ENCODE measurements at places on chromosomes 4 and X. TPM values are rescaled to one million over a fixed set of nuclear protein-coding genes. Genes with fewer than 3 reads are reported as not detected.

The AASDH gene
- 10.0 TPM for total RNA-seq

The PKD2 gene
- total RNA-seq: 25.1 TPM

The MAGEA2 gene
- 28.7 TPM for total RNA-seq

The MAPK10 gene
- 14.5 TPM for total RNA-seq

The TRMT2B gene
- 12.7 TPM for total RNA-seq

The UGT2B17 gene
- total RNA-seq: not detected

The PAGE2 gene
- 9.3 TPM for total RNA-seq

The TCEAL1 gene
- 28.5 TPM for total RNA-seq

GRCh38 chr4:37873386-37873785 is 17.5 kb upstream of the TBC1D1 start:
- DNase-seq: peak; percentile 21

GRCh38 chr4:182421753-182422152 is 178.6 kb downstream of the TENM3 start:
- peak; percentile 38 for DNase-seq

GRCh38 chr4:16124232-16124631 is 40.4 kb upstream of the PROM1 start:
- no peak for DNase-seq

- peak; percentile 62 for DNase-seq
Observed at GRCh38 chr4:123398066-123398852, 1.7 kb downstream of the SPRY1 start.

- no peak for DNase-seq
Observed at GRCh38 chr4:127000110-127000509, 632.6 kb upstream of the INTU start.

DNA sequence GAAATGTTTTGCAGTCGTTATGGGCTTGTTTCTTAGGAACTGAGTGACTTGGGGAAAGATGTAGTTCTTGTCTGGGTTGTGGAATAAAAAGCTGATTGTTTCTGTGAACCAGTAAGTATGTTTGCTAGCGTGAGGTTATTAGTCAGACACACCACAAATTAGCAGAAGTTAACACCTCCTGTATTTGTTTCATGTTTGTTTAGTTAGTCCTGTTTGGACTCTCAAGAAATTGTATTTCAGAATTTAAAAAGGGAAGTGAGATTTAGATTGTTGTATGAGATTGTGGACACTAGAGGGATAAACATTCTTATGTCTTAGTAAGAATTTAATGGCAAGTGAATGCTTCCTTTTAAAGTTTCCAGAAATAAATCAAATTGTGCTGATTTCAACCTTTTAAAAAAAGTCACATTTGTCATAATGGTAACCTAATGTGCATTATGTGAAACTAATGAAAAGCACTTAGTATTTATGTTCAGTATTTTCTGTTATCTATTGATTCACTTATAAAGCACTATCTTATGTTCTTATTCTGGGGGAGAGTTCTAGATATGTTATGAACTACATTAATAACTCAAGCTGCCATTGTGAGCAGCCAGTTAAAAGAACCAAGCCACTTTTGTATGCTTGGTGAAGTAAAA is 25.6 kb downstream of the ATP10D start:
- peak; percentile 16 for DNase-seq

DNA sequence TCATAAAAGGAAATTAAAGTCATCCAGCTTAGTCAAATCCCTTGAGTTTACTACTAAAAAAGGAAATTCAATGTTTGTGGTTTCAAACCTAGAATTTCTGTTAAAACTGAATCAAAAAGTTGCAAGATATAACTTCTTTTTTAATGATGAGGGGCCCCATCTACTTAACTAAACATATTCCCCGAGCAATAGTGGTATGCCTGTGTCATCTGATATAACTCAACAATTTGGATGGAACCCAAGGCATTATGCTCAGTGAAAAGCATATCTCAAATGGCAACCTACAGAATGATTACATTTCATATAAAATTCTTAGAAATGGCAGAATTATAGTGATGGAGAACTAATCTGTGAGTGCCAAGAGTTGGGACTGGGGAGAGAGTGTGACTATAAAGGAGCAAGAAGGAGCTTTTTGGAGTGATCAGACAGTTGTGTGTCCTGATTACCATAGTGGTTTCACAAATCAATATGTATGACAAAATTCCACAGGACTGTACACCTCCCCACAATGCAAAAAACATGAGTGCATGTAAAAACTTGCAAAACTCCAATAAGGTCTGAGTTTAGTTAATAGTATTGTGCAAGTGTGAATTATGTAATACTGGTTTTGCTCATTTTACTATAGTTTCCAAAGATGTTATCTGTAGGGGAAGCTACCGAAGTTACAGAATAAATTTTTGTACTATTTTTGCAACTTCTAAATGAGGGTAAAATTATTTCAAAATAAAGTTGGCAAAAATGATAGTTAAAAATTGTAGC is 323.2 kb downstream of the ARHGAP24 start:
- no peak for DNase-seq

DNA sequence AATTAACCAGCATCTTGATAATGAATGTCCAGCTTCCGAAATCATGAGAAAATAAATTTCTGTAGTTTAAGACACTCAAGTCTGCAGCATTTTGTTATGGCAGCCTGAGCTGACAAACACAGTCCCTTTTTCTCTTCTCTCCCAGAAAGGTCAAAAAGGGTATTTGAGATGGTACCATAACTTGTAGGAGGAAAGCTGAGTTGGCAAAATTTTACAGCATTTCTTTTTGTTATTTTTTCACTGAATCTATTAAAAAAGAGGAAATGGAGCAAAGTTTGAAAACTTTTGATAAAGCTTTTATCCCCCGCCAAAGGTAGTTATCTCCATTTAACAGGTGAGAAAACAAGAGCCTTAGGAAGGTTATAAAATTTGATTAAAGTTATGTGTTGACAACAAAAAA is 367.6 kb upstream of the TECRL start:
- DNase-seq: no peak

GRCh38 chr4:94278781-94279180 is 63.9 kb downstream of the HPGDS start:
- no peak for DNase-seq

DNA sequence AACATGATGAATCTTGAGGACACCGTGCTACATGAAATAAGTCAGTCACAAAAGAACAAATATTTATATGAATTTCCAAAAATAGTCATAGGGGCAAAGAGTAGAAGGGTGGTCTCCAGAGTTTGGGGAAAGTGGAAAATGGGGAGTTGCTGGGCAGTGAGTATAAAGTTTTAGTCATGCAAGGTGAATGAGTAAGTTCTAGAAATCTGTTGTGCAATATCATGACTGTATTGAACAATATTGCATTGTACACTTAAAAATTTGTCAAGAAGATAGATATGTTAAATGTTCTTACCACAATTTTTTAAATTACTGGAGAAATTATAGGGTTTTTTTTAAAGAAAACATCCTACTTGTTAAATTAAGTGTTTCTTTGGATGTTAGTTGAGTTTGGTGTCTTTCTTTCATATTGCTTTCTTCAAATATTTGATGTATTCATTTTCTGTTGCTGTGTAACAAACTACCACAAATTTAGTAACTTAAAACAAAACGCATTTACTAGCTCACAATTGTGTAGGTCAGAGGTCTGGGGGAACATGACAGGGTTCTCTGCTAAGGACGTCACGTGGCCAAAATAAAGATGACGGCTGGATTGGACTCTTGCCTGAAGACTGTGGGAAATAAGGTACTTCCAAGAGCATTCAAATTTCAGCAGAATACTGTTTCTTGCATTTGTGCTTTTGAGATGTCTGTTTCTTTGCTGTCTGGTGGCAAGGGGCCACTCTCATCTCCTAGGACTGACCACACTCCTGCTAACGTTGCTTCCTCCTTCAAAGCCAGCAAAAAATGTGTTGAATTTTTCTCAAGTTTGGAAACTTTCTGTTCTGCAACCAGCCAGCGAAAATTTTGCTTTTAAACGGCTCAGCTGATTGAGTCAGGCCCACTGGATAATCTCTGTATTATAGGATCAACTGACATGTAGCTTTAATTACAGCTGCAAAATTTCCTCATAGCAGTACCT is 76.7 kb downstream of the CPEB2 start:
- peak; percentile 2 for DNase-seq

DNA sequence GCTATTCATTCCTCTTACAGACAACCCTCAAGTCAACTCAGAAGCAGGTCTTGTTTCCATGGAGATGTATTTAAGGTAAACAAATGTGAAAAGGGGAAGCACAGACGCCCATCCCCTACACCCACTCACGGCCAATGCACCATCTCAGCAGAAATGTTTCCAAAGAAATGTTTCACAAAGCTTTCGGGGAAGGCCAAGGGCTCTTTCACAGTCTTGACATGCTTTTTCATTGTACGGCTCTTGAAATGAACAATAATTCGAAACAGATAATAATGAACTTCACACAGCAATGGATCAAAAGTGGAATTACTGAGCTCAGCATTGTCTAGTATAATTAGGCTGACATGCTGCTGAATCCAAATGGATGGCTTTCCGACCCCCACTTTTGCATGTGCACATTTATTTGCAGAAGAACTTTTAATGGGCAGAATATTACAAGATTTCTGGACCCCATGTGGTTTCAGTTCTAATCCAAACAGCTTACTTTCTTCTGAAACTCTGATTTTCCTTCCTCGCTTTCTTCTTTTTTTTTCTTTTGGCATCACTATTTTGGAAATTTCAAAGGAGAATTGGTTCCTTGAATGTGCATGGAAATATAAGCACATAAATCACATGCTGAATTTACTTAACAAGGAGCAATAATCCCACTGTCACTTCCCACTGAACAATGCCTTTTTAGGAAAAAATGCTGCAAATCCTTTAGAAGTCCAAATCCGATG is 160.9 kb downstream of the SMIM20 start:
- DNase-seq: no peak

- no peak for DNase-seq
Observed at GRCh38 chr4:85610450-85610849, 135.5 kb downstream of the ARHGAP24 start.

Measured in RPMI7951 (cell line).